Aorta (tissue), 5 donors: ENCODE measurements at places on chromosomes 7 and 10. TPM values are rescaled to one million over a fixed set of nuclear protein-coding genes. Genes with fewer than 3 reads are reported as not detected.
A peak's percentile ranks its signal among the peaks of the same experiment; 100 is the strongest.

The MSS51 gene
- 2.9 TPM for total RNA-seq

The CYP2W1 gene
- total RNA-seq: not detected

The LRMDA gene
- 17.9 TPM for total RNA-seq

The LOXL4 gene
- total RNA-seq: 15.5 TPM

The CAPZA2 gene
- total RNA-seq: 256 TPM

The CYP26A1 gene
- total RNA-seq: not detected

The MAPK8 gene
- 33.3 TPM for total RNA-seq

DNA sequence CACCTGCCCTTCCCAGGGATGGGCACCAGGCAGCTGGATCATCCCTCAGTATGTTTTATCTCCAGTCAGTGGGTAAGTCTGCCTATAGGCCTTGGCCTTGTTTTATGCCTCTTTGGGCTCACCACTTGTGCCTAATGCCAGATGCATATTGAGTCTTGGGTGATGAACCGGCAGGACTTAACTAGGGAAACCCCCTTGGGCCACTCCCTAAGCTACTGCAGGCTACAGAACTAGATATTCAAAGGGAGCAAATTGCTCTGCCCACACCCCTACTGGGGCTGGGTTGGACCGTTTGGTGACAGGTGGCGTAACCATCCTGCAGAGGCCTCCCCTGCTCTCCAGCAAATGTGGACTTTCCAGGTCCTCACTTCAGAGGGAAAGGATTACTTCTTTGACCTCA is 115.7 kb upstream of the GDF10 start:
- no peaks in the 10 kb centered on the region for H3K36me3 ChIP-seq
- no peak overlapping the region for H3K27ac ChIP-seq
- H3K4me3 ChIP-seq: no peak overlapping the region

DNA sequence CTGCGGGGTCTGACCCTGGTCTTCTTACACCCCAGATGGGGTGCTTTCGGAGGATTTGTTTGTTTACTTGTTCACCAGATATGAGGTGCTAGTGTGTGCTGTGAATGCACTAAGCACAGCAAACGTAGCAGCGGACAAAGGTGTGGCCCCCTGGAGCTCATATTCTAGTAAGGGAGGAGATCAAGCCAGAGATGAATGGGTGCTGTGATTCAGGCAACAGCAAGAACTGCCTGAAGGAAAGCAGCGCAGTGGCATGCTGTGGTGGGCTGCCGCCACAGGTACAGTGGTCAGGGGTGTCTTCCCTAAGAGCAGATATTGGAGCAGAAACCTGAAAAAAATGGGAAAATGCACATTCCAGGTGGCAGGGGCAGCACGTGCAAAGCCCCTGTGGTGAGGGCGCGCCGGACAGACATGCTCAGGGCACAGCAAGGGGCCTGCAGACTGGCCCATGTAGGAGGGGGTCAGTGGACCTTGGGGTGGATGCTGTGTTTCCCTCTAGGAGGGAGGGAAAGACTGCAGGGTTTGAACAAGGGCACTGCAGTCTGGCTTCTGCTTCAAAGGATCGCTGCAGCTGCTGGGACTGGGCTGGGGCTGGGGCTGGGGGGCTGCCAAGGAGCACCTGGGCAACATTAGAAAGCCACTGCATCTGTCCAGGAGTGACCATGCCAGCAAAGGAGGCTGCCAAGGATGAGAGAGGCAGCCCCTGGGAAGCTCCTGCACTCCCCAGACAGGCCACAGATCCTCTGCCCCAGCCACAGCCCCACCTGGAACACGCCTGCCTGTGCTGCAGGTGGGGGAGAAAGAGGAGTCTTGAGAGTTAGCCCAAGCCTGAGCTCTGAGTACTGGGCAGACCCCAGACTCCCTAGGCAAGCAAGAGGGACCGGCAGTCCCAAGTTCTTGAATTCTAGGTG is 927 bp upstream of the DEPP1 start:
- no peak overlapping the region for H3K4me3 ChIP-seq
- no peaks in the 10 kb centered on the region for H3K36me3 ChIP-seq
- peak; percentile 49 for DNase-seq
- peaks cover 3% of the 10 kb centered on the region for H3K4me1 ChIP-seq
- no peak overlapping the region for H3K27ac ChIP-seq

GRCh38 chr10:98536551-98536950 is 89.8 kb upstream of the HPS1 start:
- H3K27ac ChIP-seq: no peak overlapping the region
- no peak for DNase-seq
- H3K36me3 ChIP-seq: no peaks in the 10 kb centered on the region
- H3K27me3 ChIP-seq: no peaks in the 10 kb centered on the region

DNA sequence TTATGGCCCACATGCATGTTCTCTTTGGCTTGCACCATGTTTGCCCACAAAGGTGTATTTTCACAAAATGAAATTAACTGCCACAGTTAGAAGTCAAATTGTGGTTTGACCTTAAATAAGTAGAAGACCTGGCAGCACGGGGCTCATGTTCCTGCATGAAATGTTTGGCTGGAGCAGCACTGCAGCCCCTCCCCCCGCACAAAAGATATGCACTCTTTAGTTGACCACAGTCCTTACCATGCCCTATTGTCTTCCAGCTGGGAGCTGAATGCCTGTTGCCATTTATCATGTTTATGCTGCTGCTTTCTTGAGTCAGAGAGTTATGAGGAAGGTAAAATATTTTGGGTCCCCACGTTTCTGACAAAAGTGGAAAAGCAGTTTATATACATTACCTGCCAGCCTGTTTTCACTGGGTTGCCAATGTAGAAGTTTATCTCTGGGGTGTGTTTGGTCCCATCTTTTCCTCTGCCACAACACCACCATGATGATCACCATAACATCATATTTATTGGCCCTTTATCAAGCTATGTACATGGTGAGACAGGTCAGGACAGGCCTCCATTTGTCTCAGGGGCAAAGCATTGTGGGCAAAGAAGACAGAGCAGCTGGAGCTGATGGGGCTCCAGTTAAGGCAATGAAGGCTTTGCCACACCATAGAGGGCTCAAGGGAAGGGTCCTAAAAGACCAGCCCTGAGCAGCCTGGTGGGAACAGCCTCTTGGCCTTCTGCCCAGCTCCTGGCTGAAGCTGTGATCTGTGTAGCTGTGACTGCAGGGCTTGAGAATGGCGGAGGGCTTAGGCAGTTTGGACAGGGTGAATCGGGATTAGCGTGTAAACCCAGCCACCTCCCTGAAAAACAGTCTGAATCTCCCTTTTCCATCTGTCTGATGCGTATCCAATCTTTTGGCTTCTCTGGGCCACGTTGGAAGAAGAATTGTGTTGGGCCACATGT is 5.4 kb downstream of the PRF1 start:
- DNase-seq: no peak
- no peaks in the 10 kb centered on the region for H3K36me3 ChIP-seq
- H3K4me1 ChIP-seq: no peaks in the 10 kb centered on the region
- no peak overlapping the region for H3K4me3 ChIP-seq
- no peaks in the 10 kb centered on the region for H3K27me3 ChIP-seq

- no peaks in the 10 kb centered on the region for H3K27me3 ChIP-seq
- peaks cover 10% of the 10 kb centered on the region for H3K4me1 ChIP-seq
Observed at GRCh38 chr10:6328699-6329423, 126.1 kb downstream of the PFKFB3 start.

DNA sequence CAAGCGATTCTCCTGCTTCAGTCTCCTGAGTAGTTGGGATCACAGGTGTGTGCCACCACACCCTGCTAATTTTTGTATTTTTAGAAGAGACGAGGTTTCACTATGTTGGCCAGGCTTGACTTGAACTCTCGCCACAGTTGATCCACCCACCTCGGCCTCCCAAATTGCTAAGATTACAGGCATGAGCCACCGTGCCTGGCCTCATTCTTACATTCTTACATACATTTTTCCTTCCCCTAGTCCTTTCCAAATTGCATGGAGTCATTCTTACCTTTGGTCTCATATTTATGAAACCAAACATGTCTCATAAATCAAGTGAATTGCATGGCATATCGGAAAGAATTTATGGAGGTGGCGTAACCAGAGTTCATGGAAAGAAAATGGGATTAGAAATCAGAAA is 148.5 kb downstream of the ANLN start:
- H3K27me3 ChIP-seq: no peaks in the 10 kb centered on the region
- no peaks in the 10 kb centered on the region for H3K36me3 ChIP-seq
- no peak overlapping the region for H3K27ac ChIP-seq
- H3K4me1 ChIP-seq: no peaks in the 10 kb centered on the region
- H3K4me3 ChIP-seq: no peak overlapping the region

GRCh38 chr10:33483816-33484190 is 149.3 kb upstream of the NRP1 start:
- H3K27me3 ChIP-seq: no peaks in the 10 kb centered on the region
- no peak overlapping the region for H3K27ac ChIP-seq
- H3K4me3 ChIP-seq: no peak overlapping the region
- no peak for DNase-seq
- peaks cover 4% of the 10 kb centered on the region for H3K4me1 ChIP-seq

DNA sequence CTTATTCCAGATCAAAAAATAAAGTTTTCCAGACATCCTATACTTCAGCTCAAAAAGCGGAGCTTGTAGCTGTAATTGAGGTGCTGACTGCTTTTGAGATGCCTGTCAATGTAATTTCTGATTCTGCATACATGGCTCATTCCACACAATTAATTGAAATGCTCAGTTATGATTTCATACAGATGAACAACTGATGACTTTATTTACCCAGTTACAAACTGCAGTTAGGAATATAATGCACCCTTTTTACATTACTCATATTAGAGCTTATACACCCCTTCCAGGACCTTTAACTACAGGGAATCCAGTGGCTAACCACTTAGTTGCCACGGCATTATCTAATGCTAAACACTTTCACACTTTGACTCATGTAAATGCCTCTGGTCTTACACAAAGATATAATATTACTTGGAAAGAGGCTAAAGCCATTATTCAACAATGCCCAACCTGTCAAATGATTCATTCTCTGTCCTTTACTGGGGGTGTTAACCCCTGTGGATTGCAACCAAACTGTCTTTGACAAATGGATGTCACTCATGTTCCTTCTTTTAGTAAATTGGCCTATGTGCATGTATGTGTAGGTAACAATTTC is 147.3 kb downstream of the ZNF33B start:
- DNase-seq: no peak
- no peaks in the 10 kb centered on the region for H3K36me3 ChIP-seq
- H3K4me3 ChIP-seq: no peak overlapping the region
- no peak overlapping the region for H3K27ac ChIP-seq

GRCh38 chr7:139916717-139917395 is 87.8 kb downstream of the TBXAS1 start:
- H3K27ac ChIP-seq: no peak overlapping the region
- H3K4me3 ChIP-seq: no peak overlapping the region
- H3K27me3 ChIP-seq: no peaks in the 10 kb centered on the region
- no peak for DNase-seq

DNA sequence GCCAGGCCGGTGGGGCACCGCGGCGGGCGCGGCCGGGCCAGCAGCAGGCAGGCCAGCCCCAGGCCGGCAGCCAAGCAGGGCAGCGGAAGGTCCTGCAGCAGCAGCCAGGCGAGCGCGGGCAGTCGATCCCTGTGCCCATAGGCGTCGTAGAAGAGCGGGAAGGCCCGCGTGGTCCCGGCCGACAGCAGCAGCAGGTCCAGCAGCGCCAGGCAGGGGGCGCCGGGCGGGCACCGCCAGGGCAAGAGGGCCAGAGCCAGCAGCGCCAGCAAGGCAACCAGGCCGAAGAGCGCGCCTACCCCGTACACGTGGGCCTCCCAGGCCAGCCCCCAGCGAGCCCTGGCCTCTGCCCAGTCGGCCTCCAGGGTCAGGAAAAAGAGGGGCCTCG is 8.4 kb upstream of the RBM28 start:
- H3K27ac ChIP-seq: no peak overlapping the region
- peak; percentile 82 for DNase-seq
- no peaks in the 10 kb centered on the region for H3K36me3 ChIP-seq
- H3K27me3 ChIP-seq: no peaks in the 10 kb centered on the region
- H3K4me3 ChIP-seq: peak overlapping the region; percentile 4
- no peaks in the 10 kb centered on the region for H3K4me1 ChIP-seq

DNA sequence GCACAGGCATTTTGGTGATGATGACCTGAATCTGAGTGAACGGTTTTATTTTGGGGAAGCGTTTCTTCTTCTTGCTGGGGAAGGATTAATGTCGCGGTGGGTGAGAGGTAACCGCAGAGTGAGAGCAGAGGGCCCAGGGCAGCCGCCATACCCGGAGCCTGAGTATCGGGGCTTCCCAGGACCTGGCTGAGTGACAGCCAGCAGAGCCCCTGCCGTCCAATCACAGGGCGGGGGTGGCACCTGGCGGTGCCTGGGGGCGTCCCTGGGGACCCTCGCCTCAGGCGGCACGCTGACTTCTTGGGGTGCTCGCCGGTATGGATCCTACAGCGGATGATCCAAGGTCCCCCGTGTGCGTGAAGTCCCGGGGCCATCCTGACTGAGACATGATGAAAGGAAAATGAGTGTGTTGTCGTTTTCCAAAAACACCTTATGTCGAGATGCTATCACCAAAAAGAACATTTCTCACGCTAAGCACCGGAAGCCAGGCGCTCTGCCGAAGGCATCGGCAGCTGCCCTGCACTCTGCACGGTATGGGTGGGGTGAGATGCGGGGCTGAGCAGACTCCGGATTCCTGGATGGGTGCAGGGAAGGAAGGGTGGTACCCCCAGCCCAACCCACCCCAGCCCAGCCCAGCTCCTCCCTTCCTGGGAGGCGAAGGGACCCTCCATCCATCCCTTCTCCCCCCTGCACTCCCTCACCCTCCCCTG is 227.9 kb upstream of the SHH start:
- H3K4me1 ChIP-seq: no peaks in the 10 kb centered on the region
- no peak overlapping the region for H3K4me3 ChIP-seq
- no peak for DNase-seq
- no peaks in the 10 kb centered on the region for H3K36me3 ChIP-seq
- H3K27me3 ChIP-seq: no peaks in the 10 kb centered on the region
- H3K27ac ChIP-seq: no peak overlapping the region

DNA sequence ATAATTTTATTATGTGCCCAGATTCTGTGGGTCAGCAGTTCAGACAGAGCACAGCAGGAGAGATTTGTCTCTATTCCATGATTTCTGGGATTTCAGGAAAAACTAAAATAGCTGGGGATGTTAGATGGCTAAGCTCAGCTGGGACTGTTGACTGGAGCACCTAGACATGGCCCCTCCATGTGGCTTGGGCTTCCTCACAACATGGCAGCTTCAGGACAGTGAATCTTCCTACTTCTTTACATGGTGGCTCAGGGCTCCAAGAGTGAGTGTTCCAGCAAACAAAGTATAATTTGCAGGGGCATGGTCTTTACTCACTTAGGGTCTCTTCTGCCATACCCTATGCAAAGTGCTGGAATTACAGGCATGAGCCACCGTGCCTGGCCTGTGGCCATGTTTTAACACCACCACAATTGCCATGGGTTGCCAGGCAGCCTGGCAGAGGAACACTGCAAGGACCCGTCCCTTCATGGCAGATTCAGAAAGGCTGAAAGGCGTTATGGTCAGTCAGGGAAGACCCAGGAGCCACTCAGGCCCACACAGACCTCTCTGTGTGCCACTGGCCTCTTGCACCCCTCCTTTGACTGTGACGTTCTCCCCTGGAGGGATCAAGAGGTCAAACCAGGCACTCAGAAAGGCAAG is 50.8 kb upstream of the ZMIZ1 start:
- peak; percentile 20 for DNase-seq
- no peaks in the 10 kb centered on the region for H3K36me3 ChIP-seq
- no peak overlapping the region for H3K4me3 ChIP-seq
- H3K4me1 ChIP-seq: no peaks in the 10 kb centered on the region
- H3K27ac ChIP-seq: no peak overlapping the region

GRCh38 chr7:76411626-76412025 is 2.1 kb upstream of the SSC4D start:
- H3K4me3 ChIP-seq: no peak overlapping the region
- no peaks in the 10 kb centered on the region for H3K36me3 ChIP-seq
- no peaks in the 10 kb centered on the region for H3K4me1 ChIP-seq
- H3K27me3 ChIP-seq: no peaks in the 10 kb centered on the region
- DNase-seq: no peak
